ENCODE measurements at places on chromosomes 1 and 21. TPM values are rescaled to one million over a fixed set of nuclear protein-coding genes. Genes with fewer than 3 reads are reported as not detected.

DNA sequence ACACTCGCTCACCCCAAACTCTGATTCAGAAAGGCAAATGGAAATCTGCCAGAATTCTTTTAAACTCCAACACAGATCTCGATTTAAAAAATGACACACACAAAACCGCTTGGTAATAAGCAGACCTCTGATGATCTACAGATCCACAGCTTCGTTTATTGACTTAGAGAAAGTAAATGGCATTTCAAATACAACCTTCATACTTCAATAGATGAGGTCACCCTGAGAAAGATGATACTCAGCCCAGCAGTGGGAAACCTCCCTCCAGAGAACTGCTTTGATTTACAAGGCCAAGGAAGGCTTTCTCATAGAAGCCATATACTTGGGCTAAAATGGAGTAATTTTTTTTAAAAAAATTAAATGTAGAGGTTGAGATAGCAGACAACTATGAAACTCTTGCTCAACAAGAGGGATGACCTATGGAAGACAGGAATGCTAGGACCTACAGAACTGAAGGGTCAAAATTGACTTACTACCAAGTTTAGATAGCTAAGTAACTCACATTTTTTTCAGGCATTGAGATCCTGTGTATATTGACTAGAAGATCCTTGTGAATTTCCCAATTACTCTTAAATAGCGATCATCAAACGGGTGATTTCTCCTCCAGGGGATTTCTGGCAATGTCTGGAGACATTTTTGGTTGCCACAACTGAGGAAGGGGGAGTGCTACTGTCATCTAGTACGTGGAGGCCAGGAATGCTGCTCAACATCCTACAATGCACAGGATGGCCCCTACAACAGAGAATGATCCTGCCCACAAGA is 143.9 kb downstream of the CLIC6 start:
- DNase-seq: no peak

DNA sequence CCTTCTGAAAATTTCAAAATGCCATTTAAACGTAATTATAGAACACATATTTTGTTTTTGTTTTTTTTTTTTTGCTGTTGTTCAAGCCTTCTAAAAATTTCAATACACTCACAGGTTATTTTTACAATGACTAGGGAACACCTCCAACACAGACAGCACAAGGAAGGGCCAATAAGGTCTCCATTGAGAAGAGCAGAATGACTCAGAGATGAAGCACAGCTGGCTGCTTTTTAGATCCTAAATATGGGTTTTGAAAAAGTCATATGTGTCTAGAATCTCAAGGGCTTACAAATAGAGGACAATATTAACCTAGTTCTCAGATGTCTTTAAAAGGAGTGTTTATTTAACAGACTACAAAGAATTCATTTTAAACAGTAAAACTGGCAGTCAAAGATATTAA is 104.6 kb downstream of the NEGR1 start:
- no peak for DNase-seq

DNA sequence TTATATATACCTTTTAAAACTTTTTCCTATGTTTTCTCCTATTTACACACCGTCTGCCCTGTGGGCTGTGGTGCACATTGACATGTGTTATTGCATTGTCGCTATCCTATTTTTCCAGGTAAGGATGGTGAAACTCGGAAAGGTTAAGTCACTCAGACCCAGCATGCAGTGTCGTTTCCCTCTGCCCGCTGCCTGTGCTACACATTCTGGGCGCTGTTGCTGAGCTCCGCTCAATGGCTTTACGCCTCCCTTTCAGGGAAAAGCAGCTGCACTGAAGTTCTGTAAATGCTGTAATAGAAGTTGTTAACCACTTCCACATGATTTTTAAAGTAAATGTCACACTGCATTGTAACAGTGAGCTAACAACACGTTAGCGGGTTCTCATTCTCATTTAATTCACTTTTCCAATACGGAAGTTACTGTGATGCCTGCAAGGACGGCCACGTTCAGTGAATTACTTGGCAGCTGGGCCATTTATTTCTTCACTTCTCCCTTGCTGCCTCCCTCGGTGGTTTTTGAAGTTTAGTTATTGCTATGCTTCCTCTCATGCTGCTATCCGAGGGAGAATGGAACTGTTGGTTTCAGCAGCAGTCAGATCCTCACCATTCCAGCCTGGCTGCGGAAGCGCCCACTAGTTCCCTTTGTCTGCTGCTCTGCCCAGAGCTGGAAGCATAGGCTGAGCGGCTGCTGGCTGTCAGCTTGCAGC is 288.7 kb downstream of the SPATA17 start:
- DNase-seq: peak; percentile 52

Gene C1orf50
- 13.6 TPM for polyA plus RNA-seq

Gene CD46
- polyA plus RNA-seq: 105 TPM
